Left renal cortex interstitium (tissue), 4 donors: ENCODE measurements at places on chromosomes 13 and 19. TPM values are rescaled to one million over a fixed set of nuclear protein-coding genes. Genes with fewer than 3 reads are reported as not detected.

The IL12RB1 gene
- polyA plus RNA-seq: 0.24 TPM

The VSTM1 gene
- polyA plus RNA-seq: 0.22 TPM

- DNase-seq: no peak
Measured at GRCh38 chr13:48156466-48156865, 61.6 kb upstream of the MED4 start.

- DNase-seq: peak; percentile 48
Measured at GRCh38 chr13:27533155-27533643, 82.8 kb upstream of the MTIF3 start.

- DNase-seq: no peak
Measured at GRCh38 chr13:30333616-30334015, 26.3 kb upstream of the KATNAL1 start.

GRCh38 chr13:40200273-40200978, 466.0 kb downstream of the FOXO1 start:
- no peak for DNase-seq

GRCh38 chr19:46731007-46731501, 14.1 kb upstream of the PRKD2 start:
- no peak for DNase-seq

- DNase-seq: no peak
Measured at GRCh38 chr19:5103061-5103701, 134.3 kb downstream of the KDM4B start.
